ENCODE measurements at places on chromosomes 1 and 21.

GRCh38 chr1:18640228-18641004 is 9.8 kb downstream of the PAX7 start:
- no peak overlapping the region for H3K4me3 ChIP-seq
- no peaks in the 10 kb centered on the region for H3K36me3 ChIP-seq
- H3K27ac ChIP-seq = no peak overlapping the region
- no peak for DNase-seq
- no peaks in the 10 kb centered on the region for H3K4me1 ChIP-seq

DNA sequence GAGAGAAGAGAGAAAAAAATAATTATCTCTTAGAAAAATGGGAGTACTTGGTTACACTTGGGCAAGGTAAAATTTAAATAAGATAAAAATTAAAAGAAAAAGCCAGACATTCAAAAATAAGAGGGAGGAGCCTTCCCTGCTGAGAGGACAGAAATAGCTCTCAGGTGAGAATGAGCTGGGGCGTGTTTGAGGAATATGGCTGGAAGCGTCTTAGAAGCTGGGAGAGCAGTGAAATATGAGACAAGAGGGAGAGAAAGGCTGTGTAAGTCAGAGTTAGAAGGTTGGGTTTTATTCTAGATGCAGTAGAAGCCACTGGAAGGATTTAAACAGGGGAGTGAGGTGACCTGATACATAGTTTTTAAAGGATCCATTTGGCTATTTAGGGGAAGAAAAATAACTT is 154.2 kb upstream of the L1TD1 start:
- no peak overlapping the region for H3K4me3 ChIP-seq
- peaks cover 5% of the 10 kb centered on the region for H3K4me1 ChIP-seq
- no peaks in the 10 kb centered on the region for H3K27me3 ChIP-seq
- H3K36me3 ChIP-seq = no peaks in the 10 kb centered on the region
- H3K27ac ChIP-seq = no peak overlapping the region

GRCh38 chr1:156493154-156493631 is 7.4 kb downstream of the MEF2D start:
- peaks cover 46% of the 10 kb centered on the region for H3K4me1 ChIP-seq
- H3K27ac ChIP-seq = no peak overlapping the region
- no peaks in the 10 kb centered on the region for H3K27me3 ChIP-seq
- no peak overlapping the region for H3K4me3 ChIP-seq
- H3K36me3 ChIP-seq = no peaks in the 10 kb centered on the region

DNA sequence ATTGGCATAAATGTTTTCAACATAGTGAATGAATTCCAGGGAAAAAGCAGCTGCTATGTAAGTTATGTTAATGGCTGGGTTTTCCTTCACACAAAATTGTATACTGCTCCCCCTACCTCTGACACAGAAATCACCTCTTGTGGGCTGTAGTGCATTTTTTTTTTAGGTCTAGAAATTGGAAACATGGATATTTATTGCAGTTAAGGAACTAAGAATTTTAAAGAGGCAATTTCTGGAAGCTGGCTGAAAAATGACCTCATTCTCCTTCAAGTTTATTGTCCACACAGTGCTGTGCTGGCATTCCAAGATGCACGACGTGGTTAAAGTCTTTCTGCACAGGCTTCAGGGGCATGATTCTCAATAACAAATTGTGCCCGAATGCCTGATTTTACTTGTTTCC is 1424.2 kb downstream of the MRPL39 start:
- no peaks in the 10 kb centered on the region for H3K27me3 ChIP-seq
- no peaks in the 10 kb centered on the region for H3K36me3 ChIP-seq
- H3K4me3 ChIP-seq = no peak overlapping the region
- no peaks in the 10 kb centered on the region for H3K4me1 ChIP-seq
- H3K27ac ChIP-seq = no peak overlapping the region
- no peak for DNase-seq

GRCh38 chr1:205812271-205812877 is 624 bp downstream of the SLC41A1 start:
- H3K4me1 ChIP-seq = peaks cover 18% of the 10 kb centered on the region
- DNase-seq = peak; percentile 48
- no peaks in the 10 kb centered on the region for H3K27me3 ChIP-seq
- H3K36me3 ChIP-seq = peaks cover 8% of the 10 kb centered on the region

DNA sequence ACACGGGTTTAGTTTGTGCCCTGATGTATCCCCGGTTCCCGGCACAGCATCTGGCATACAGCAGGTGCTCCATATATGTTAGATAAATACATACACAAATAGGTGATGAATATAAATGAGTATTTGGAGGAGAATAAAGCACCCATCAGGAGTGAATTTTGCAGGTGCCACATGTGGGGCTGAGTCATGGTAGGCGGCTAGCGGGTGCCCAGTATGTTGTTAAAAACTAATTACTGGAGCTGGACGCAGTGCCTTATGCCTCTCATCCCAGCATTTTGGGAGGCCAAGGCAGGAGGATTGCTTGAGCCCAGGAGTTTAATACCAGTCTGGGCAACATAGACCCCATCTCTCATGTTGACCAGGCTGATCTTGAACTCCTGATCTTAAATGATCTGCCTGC is 16.7 kb upstream of the WASF2 start:
- DNase-seq = no peak
- no peak overlapping the region for H3K27ac ChIP-seq
- no peaks in the 10 kb centered on the region for H3K36me3 ChIP-seq

GRCh38 chr1:118961156-118961555 is 27.0 kb downstream of the TBX15 start:
- no peaks in the 10 kb centered on the region for H3K27me3 ChIP-seq
- H3K4me3 ChIP-seq = no peak overlapping the region
- no peak overlapping the region for H3K27ac ChIP-seq
- no peaks in the 10 kb centered on the region for H3K4me1 ChIP-seq

- H3K36me3 ChIP-seq = no peaks in the 10 kb centered on the region
- peak overlapping the region; percentile 19 for H3K4me3 ChIP-seq
- no peaks in the 10 kb centered on the region for H3K4me1 ChIP-seq
- DNase-seq = no peak
- no peaks in the 10 kb centered on the region for H3K27me3 ChIP-seq
Observed at GRCh38 chr1:153293851-153294250, 18.9 kb downstream of the PGLYRP3 start.

- H3K4me1 ChIP-seq = peaks cover 1% of the 10 kb centered on the region
- DNase-seq = no peak
- no peak overlapping the region for H3K4me3 ChIP-seq
- H3K27ac ChIP-seq = no peak overlapping the region
Observed at GRCh38 chr1:978069-978834, 3.6 kb downstream of the PERM1 start.

DNA sequence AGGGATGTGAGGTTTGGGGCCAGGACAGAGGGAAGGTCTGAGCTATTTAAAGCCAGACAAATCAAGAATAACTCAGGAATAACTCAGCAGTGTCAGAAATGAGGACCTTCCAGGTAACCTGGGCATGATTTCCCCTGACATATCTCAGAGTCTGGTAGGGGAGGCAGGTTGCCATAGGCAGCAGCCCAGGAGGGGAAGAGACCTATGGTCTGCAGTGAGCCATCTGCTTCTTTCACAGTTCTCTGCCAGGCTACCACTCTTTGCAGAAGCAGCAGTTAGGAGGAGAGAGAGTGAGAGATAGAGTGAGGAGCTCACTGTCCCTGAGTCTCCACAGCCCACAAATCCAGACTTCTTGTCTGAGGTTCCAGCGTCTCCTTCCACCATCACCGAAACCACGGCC is 6.3 kb upstream of the VSIG8 start:
- peaks cover 3% of the 10 kb centered on the region for H3K4me1 ChIP-seq
- H3K36me3 ChIP-seq = no peaks in the 10 kb centered on the region
- H3K27me3 ChIP-seq = no peaks in the 10 kb centered on the region
- no peak overlapping the region for H3K4me3 ChIP-seq

GRCh38 chr21:44359396-44359795 is 6.0 kb downstream of the TRPM2 start:
- H3K27me3 ChIP-seq = no peaks in the 10 kb centered on the region
- H3K4me1 ChIP-seq = peaks cover 10% of the 10 kb centered on the region
